ENCODE measurements at places on chromosomes 5 and 9. TPM values are rescaled to one million over a fixed set of nuclear protein-coding genes. Genes with fewer than 3 reads are reported as not detected.
A peak's percentile ranks its signal among the peaks of the same experiment; 100 is the strongest.

- peak; percentile 75 for ATAC-seq
Observed at GRCh38 chr9:136400038-136400834, at the start of gene SNAPC4. Gene SNAPC4 (minus strand): TSS chr9:136400170. CDS start chr9:136398428, 1,742 bp downstream.

RGS7BP gene
- 7.4 TPM for total RNA-seq

- ATAC-seq = no peak
Observed at GRCh38 chr5:88045165-88045564, 223.5 kb downstream of the TMEM161B start.

DNA sequence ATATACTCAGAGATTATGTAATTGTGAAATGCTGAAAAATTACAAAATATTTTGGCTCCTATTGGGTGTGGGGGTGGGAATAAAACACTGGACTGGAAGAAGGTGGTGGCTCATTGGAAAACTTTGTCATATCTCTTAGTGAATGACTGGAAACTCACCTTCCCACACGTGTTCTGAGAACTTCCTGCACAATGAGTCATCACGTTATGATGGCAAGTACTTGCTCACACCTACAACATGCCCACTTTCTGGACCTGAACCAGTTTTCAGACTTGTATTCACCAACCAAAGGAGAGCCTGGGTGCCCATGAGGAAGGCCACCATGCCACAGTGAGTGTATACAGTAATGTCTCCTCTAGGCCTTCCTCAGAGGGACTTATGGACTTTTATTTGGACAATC is 294.8 kb downstream of the ASTN2 start:
- no peak for ATAC-seq

ABCA1 gene
- 9.5 TPM for total RNA-seq

PRRC1 gene
- 80.8 TPM for total RNA-seq

Data from motor neuron (in vitro differentiated cells).